ENCODE measurements at places on chromosomes 2 and 18.

- no peak for DNase-seq
Measured at GRCh38 chr2:29495068-29495467, 379.9 kb downstream of the CLIP4 start.

DNA sequence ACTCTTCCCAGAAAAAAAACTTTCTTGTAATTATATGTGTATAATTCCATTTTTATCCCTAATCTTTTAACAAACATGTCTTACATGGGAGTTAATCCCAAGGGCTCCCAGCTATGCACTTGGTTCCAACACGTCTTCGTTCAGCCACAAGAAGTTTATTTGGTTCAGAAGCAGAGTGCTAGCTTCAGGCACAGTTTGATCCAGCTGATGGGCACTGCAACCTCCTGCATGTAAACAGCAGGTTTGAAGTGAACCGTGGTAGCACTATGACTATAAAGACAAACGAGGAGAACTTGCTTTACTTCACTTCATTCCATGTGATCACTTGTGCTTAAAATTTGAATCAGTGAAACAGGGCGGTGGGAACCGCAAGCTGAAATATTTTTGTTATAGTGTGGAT, 7.0 kb upstream of the RNASEH1 start:
- DNase-seq, result no peak

- DNase-seq, result no peak
Measured at GRCh38 chr18:44541781-44542180, 138.9 kb upstream of the SETBP1 start.

- DNase-seq, result no peak
Measured at GRCh38 chr2:43068041-43068533, 158.3 kb downstream of the ZFP36L2 start.

DNA sequence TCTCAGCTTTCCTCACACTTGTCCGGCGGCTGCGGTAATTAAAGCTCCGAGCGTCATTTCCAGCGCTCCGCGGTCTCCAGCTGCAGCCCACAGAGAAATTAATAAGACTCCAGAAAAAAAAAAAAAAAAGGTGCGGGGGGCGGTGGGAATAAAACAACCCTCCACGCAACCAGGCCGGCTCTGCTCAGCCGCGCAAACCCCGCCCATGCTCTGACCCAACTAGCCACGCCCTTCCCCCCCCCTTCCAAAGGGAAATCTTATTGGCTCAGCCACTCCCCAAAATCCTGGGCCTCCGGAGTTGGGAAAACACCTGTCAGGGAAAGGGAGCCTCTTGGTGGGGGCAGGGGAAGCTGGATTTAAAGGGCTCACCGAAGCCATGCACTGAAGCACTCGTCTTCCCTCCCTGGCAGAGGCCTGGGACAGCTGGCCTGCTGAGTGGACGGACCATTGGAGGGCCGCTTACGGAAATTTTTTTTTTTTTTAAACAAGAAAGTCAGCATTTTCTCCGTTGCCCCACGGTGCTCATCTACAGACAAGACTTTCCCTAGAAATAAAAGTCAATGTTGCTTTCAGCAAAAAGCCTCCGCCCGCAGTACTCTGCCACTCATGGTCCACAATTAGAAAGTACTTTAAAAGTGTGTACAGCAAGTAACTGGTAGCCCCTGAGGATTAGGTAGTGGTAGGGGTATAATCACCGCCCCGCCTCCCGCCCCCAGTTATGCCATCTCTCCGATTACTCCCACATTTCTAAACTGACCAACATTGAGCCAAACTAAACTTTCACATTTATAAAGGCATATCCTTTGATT, 674 bp upstream of the ERBB4 start:
- no peak for DNase-seq

Measured in hematopoietic multipotent progenitor cell treated with erythropoietin and hydrocortisone succinate and interleukin-3 and kit ligand, for 6 days (in vitro differentiated cells).